ENCODE measurements at places on chromosomes 5 and 9.

GRCh38 chr5:14171046-14171445 is 27.9 kb downstream of the TRIO start:
- ATAC-seq, result no peak

DNA sequence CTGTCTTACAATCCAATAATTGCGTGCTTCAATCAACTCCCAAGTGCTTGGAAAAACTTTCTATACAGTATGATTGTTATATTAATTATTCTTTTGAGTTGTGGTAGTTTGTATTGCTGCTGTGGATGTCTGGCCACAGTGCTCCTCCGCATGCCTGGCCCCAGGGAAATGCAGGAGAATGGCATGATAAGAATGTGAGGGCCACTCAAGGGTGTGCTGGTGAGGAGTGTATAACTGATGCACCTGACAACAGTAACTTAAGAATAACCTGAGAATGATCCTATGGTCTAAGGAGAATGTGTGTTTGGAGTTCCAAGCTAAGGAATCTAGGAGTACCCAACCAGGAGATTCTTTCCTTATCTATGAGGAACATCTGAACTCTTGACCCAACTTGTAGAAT is 152.9 kb upstream of the APC start:
- no peak for ATAC-seq

DNA sequence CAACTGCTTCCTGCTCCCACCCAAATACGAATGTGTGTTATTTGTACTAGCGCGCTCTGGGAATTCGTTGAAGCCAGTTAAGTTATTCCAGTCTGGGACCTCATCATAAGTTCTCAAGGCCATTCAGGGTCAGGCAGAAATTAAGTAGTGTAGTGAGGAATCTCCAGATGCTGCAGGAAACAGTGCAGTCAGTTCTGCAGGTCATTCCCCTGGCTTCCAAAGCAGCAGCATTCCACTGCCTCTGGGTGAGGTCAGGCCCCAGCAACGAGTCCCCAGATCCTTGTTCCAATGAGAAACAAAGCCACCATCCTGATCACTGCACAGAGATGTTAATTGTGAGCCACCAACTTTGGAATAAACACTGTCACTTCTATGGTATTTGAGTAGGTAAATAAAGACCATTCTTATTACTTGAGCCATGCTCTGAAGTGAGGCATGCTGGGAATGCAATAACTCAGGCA is 33.1 kb downstream of the SVEP1 start:
- no peak for ATAC-seq

DNA sequence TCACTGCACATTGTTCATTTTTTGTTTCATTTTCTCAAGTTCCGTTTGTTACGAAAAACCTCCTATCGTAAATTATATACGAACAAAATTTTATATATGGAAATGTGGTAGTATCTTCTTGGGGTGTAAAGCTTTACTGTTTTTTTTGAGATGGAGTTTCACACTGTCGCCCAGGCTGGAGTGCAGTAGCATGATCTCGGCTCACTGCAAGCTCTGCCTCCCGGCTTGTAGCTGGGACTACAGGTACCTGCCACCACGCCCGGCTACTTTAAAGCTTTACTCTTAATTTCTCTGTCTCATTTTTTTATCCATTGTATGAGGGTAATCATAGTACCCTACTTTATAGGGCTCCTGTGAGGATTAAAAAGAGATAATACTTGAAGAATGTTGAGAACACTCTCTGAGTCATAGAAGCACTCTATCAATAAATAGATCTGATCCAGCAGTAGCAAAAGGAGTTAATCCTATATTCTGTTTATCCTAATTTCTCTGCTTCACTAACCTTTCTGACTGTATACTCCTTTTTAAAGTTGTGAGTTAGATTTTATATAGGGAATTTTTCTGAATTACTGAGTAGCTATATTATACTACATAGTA is 5.6 kb upstream of the LRRC70 start:
- ATAC-seq, result no peak

GRCh38 chr5:135308245-135308644 is 90.8 kb downstream of the MACROH2A1 start:
- ATAC-seq, result no peak

DNA sequence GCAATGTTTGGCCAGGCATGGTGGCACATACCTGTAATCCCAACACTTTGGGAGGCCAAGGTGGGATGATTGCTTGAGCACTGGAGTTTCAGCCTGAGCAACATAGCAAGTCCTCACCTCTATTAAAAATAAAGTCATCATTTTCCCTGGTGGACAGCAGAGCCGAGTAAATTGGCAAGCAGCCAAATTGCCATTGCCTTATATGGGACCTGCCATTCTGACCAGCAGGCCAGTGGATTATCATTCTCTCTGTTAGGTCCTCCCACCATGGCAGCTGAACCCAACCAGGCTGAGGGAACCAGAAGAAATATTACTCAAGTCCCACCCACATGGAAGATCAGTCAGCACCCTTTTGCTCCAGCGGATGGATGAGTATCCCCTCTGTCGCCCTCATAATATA is 1829.9 kb downstream of the EFNA5 start:
- ATAC-seq, result no peak

- no peak for ATAC-seq
These were observed 37.3 kb upstream of the UBE2D2 start for GRCh38 chr5:139523635-139524445.

- ATAC-seq, result no peak
These were observed 90.2 kb downstream of the SAXO1 start for GRCh38 chr9:18942801-18943200.

DNA sequence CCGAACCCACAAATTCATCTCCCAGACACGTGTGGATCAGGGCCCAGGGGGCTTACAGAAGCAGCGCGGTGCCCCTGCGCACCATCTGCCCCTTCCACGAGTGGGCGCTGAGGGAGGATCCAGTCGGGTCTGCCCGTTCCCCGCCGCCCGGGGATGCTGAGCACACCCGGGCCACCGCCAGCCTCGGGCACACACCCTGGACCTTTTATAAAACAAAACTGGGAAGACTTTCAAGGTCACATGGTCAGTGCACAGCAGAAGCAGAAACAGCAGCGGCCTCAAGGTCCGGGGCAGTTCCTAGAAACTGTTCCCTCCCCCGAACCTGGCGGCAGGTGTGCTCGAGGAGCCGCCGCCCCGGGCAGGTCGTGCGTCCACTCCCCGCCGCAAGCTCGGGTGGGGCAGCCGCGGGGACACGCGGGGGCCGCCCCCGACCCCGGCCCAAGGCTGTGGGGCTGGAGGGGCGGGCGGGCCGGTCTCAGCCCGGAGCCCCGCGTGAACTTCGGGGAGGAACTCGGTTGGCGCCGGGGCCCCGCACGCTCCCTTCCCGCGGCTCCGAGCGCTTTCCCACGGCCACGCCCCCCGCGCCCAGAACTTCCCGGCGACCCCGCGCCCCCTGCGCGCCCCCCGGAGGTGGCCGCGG is 633 bp upstream of the PPP1R26 start:
- ATAC-seq, result no peak

DNA sequence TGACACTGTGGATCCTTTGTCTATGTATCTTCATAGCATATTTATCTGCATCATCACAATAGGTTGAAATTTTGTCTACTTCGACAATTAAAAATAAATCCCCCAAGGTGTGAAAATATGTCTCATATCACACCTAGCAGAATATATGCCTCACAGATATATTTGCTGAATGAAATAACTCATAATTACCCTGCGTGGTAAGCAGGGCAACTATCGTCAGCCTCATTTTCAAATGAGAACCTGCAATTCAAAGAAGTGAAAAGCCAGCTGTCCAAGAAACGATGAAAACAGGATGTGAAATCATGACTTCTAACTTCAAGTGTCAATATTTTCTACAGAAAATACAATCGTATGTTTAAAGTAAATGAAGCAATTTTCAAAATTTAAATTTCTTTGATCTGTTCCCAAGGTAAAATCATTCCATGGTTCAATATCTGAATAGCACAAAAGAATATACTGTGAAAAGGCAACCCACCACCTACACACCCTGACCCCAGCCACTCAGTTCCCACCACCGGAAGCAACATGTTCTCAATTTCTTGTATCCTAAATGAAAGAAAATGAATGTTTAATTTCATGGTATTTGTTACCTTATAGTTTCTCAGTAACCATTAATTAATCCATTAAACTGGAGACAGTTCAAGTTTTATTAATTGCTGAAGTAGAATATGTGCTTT is 57.1 kb downstream of the TBCA start:
- peak; percentile 92 for ATAC-seq

GRCh38 chr5:113084402-113085083 is 107.9 kb downstream of the DCP2 start:
- ATAC-seq, result no peak

DNA sequence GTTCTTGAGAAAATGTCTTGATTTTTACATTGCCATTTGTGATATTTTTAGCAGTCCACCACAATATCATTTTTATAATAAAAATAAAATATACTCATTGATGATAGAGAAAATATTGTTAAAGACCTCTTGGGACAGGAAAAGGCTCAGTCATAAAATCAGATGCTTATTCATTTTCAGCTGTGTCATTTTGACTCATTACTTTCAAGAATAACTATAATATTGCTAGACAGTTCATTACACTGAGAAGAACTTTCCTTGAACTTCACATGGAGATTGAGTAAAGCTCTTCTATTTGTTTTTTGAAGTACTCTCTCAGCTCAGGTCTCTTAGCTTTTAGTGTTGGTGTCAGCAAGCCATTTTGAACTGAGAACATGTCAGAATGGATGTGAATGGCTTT is 8.5 kb upstream of the MEIKIN start:
- ATAC-seq, result peak; percentile 51

GRCh38 chr5:56166671-56167385 is 66.3 kb downstream of the ANKRD55 start:
- ATAC-seq, result no peak

DNA sequence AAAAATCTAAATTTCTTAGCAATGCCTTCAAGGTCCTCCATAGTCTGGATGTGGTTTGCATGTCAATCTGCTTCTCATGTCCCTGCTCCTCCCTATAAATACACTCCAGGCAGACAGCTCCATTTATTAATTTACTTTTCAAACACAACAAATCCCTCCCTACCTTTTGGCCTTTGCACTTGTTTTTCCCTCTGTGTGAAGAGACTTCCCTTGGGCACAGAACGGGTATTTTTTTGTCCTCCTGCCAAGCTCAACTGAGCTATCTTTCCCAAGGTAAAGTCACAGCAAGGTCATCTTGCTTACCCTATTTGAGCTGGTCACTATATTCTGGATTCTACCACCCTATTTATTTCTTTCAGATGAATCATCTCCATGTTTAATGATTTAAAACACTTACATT is 159.6 kb upstream of the ANKH start:
- no peak for ATAC-seq

DNA sequence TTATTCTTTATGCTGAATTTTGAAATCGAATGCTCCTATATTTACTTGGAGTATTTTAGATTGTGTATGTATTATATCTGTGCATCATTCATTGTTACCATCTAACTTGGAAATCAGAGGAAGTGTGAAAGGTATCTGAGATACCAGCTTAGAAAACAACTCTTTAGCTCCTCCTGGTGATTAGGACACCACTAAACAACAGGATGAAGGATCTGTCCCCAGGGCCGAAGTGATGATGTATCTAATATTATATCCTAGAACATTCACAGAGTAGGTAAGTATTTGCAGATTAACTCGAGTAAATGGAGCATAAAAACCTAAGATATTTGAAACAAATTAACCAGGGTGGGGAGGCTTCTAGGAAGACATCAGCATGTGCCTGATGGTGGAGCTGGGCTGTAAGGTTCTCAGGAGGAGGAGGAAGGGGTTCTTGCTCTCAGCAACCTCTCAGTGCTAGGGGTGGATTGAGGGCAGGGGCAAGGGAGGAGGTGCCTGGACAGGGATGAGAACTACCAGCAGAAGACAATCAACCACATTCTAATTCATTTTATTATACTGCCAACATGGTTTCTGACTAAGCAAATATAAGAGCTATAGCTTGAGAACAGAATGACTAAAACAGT is 2.6 kb upstream of the NFIL3 start:
- ATAC-seq, result no peak

GRCh38 chr5:171258737-171259415 is 50.2 kb upstream of the TLX3 start:
- ATAC-seq, result no peak

DNA sequence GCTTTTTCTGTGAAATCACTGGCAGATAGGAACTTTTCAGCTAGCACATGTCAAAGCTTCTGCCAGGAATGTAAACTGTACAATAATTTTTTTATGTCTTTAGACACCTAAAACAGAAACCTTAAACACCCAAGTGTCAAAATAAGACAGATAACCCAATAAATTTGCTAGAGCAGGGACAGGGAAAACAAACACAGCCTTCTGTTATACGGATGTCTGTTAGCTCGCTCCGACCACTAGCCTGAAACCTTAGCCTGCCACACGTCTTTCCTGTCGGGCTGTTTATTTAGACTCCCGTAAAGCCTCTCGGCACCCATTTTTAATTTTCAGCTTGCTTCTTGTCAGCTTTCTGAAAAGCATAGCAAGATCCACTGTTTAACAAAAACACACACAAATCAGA is 355.4 kb upstream of the SLC24A2 start:
- no peak for ATAC-seq

DNA sequence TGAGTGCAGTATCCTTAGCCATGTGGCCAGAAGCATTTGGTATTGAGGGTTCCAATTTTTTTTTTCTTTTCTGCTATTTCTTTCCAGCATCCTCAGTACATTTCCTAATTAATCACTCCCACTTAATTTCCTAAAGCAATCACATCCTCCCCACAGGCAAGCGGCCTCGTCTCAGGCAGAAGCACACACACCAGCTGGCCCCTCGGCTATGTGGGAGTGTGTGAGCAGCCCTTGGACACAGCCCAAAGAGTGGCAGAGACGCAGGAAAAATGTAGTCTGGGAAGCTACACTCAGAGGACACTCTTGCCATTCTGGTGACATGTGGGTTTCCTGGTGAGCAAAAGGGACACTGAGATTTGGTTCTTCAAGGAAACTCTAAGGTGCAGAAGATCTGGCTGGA is 20.7 kb downstream of the SLIT3 start:
- no peak for ATAC-seq

GRCh38 chr9:6575324-6576034 is 70.0 kb downstream of the GLDC start:
- no peak for ATAC-seq

- no peak for ATAC-seq
These were observed 27.8 kb downstream of the PRLR start for GRCh38 chr5:35202319-35203111.

GRCh38 chr9:115382865-115383264 is 264.9 kb upstream of the TNC start:
- no peak for ATAC-seq

DNA sequence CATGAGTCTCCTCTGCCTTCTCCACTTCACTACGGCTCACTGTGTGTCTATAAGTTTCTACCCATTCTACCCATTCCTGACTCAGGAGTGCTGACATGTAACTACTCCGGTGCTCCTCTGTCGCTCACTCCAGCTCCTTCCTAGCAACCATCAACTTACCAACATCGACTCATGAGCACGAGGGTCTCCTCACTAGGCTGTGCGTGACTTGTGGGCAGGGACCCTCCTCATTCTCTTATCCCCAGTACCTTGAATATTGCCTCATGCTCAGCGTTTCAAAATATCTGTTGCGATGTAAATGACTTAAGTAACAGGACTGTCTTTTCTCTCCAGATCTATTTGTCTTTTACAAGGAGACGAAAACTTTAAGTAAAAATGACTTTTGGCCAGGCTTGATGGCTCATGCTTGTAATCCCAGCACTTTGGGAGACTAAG is 73.1 kb downstream of the BASP1 start:
- ATAC-seq, result no peak

- ATAC-seq, result no peak
These were observed 40.6 kb downstream of the INSYN2B start for GRCh38 chr5:169939731-169940130.

GRCh38 chr9:94665613-94666012 is 26.3 kb upstream of the FBP1 start:
- no peak for ATAC-seq

GRCh38 chr9:11319538-11319937 is 706.7 kb upstream of the PTPRD start:
- no peak for ATAC-seq
